ENCODE measurements at places on chromosomes 6 and 20.

DNA sequence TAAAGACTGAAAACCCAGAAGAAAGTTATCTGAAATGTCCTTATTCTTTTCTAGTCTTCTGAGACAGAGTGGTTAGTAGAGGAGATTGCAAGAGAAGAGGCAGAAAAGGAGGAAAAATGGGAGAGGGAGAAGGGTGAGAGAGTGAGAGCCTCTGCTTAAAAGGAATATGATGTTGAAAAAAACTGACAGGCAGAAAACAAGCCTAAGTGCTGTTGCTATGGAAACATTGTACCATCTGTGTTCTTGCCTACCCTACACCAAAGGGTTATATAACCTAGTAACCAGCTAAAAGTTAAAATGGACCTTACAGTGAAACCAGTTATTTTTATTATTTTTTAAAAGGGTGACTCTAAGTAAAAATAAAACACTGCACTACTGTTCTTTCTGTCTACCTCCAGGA, 28.3 kb upstream of the SH3BGRL2 start:
- no peak for DNase-seq

- no peak for DNase-seq
Measured at GRCh38 chr6:89214197-89214596, 3.0 kb downstream of the GABRR1 start.

DNA sequence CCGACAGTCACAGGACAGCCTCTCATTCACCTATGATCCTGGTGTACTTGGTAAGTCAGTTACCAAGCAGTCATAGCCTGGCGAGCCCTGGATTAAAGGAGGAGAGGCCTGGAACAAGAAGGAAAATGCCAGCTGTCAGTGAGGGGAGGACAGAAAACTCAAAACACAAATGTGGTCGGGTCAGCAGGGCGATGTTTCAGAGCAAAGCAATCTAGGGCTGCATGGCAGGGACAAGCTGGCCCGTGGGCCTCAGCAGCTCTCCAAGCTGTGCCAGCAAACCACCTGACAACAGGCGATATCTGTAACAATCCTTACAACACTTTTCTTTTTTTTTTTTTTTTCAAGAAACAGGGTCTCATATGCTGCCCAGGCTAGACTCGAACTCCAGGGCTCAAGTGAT, 40.3 kb downstream of the MGME1 start:
- no peak for DNase-seq

DNA sequence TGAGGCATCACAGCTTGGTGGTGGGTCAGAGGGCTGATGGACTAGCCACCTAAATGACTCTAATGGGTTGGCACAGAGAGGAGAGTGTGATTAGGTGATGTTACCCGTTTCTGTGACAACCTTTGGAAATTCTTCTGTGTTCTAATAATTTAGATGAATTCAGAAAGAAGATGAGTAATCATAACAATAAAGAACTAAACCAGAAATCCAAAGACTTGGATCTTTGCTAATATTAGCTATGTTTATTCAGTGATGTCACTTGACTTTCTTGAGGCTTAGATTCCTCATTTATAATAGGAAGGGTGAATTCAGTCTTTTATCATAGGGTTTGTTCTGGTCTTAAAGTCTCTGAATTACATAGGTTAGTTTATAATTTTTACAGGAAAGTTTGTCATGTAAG, 19.9 kb downstream of the CRYBG1 start:
- DNase-seq = no peak

DNA sequence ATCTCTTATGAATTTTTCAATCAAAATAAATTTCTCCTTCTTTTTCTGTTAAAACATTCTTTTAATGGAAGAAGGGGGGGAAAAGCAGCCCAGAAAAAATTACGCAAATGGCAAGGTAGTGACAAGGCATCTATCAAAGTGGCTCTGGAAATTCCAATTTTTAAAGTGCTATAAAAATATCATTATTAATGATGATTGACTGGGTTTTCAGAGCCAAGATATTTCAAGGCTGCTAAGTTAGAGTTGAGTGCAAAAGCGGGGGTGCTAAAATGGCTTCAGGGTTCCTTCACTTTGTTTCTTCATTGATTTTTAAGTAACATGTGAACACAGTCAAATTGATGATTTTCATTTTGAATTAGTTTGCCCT, 171.6 kb upstream of the CITED2 start:
- no peak for DNase-seq

DNA sequence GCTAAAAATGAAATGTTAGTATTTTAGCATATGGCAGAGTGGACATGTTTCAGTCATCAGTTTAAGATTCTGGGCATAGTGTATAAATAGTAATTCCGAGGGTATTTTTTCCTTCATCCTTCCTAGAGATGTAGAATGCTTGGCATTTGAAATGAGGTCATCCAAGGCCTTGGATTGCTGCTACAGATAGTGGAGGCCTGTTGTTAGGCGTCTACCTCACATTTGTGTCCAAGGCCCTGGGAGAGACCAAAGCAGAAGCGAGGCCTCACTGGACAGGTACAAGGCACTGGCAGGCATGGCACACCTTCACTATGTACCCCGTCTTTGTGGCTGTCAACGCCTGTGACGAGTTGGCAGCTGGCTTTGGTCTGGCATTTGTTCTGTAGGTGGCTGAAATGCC, 58.0 kb downstream of the DTD1 start:
- DNase-seq = no peak

DNA sequence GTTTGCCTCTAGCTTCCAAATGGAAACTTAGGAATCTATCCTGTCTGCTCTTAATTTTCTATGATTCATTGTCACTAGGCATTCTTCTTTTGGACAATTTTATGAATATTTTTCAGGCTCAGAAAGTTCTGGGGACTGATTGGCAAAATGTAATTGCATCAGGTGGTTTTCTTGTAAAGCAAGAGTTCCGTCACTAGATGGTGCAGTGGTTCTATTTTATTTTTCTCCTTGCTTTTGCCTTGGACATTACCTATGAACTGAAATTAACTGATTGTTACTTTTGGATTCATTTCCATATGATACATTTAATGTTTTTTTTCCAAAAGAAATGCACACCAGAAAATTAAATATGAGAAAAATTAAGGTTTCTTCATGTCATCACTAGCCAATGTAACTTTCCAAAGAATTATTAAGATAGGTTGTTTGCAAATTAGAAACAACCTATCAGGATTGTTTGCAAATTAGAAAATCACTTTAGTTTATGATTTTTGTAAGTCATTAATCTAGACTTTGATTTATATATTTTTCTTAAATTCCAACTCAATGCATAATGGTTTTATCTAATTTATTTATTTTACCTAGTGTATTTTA, 48.0 kb downstream of the TMEM170B start:
- no peak for DNase-seq

DNA sequence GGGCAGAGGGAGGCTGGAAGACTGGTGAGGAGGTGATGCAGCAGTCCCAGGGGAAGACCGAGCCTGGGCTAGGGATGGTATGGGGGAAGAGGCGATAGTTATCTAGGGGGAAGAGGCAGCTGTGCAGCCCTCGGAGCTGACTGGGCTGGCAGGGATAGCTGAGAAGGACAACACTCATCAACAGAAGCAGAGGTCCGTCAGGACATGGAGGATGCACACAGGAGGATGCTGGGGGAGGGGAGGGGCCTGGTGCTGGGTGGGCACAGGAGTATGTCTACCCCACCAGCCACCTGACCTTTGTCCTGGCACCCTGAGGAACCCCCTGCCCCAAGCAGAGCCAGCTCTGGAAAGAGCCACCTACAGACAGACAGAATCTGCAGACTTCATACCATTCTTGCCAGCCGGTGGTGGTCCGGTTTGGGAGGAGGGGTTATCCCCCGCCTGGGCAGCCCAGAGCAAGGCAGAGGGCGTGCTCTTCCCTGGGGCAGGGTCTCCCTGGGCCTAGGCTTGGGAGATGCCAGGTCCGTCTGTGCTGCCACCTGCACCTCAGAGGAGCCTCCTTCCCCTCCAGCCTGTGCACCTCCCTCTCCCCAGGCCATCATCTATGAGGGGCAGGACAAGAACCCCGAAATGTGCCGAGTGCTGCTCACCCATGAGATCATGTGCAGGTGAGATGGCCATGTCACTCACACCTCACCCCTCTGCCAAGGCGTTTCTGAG, 14.9 kb downstream of the EBF4 start:
- DNase-seq = no peak

- DNase-seq = no peak
Measured at GRCh38 chr20:53364646-53365045, 229.0 kb downstream of the ZNF217 start.

GRCh38 chr6:4224067-4224978, 88.9 kb upstream of the ECI2 start:
- no peak for DNase-seq

DNA sequence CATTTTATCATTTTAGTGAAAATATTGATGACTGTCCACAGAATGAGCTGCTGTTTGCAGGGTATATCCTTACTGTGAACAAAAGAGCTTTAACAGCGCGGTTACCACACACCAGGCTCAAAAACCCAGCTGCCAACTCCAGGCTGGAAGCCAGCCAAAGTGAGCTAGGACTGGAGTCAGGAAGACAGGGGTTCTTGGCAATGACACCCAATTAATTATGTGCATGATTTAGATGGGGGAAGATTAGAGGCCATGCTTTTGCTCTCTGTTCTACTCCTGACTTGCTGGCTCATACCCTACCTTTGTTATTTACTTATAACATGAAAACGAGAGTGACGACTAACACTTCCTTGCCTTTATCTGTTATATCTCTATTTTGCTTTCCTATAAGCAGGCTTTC, 128.9 kb upstream of the SHLD1 start:
- DNase-seq = no peak

GRCh38 chr6:116550796-116551195, 2.8 kb upstream of the CALHM4 start:
- no peak for DNase-seq

- DNase-seq = no peak
Measured at GRCh38 chr6:36210182-36210581, 13.6 kb downstream of the BRPF3 start.

DNA sequence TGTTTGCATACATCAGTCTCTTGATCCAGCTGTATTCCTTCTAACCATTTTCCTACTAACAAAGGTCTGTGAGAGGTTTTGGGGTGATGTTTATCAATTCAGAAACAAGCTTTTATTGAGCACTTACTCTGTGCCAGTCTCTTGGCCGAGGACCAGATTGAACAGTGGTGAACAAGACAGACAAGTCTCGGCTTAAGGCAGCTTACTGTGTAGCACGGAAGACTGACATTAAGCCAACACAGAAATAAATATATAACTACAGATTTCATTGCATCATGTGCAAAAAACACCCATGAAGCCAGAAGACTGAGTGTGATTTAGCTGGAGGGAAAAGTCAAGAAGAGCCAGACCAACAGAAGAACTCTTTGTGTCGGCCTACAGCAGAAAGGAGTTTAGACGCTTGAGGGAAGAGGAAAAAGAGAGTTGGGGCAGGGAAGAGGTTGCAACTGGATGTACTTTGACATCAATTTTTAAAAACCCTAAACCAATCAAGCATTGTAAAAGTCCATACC, 549.6 kb upstream of the CITED2 start:
- DNase-seq = no peak

- no peak for DNase-seq
Measured at GRCh38 chr6:128069188-128069587, 168.3 kb upstream of the THEMIS start.

DNA sequence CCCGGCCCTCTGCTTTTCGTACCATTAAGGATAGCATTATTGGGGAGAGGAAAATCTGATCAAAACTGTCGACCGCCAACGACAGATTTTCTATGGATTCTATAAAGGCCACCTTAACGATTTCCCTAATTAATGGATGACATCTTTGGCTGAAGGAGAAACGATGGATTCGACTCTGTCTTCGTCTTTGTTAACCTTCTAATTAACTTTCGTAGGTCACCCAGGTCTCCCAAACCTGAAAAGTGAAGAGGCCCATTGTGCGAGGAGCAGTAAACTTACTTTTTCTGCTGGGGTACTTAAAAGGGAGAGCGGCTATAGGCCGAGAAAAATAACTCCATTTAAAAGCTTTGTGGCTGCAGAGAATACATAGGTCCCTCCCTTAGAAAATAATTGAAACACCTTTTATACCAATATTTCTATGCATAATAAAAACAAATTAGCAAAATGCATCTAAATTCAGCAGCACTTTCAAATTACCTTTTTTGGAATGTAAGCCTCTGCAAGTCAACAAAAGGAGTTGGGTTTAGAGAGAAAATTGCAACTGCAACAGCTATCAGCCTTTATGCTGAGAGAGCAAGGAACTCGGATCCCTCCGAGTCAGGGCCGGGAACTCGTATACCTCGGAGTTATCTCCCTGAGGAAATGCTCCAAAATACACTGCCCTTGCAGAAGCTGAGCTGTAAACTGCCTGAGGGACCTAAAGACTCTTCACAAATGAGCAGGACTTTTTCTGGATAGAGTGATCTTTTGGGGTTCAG, 31.4 kb upstream of the NR2E1 start:
- no peak for DNase-seq

- no peak for DNase-seq
Measured at GRCh38 chr6:105209950-105210706, 30.3 kb upstream of the POPDC3 start.

DNA sequence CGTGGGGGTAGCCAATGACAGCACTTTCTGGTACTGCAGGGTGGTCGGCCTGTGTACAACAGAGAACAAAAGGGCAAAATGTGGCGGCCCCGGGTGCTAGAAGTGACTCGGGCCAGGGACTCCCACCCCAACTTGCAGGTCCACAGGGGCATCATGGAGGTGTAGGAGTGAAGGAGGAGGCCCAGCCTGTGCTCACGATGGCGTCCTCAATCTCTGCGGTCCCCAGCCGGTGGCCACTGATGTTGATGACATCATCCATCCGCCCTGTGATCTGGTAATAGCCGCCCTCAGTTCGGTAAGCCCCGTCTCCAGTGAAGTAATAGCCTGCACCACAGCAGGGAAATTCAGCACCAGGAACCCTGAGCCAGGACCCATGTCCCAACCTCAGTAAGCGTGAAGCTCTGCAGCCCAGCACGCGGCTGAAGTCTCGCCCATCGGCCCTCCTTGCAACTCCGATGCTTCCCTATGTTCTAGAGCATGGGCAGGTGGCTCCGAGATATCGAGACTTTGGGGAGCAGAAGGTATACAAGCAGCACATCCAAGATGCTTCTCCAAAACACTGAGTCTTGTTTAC, 20.2 kb upstream of the APMAP start:
- DNase-seq = no peak

GRCh38 chr6:117267766-117268534, 2.6 kb downstream of the VGLL2 start:
- DNase-seq = no peak

- DNase-seq = no peak
Measured at GRCh38 chr6:98808541-98809210, 25.7 kb upstream of the POU3F2 start.

- no peak for DNase-seq
Measured at GRCh38 chr6:7214468-7214867, 98.5 kb downstream of the SSR1 start.

DNA sequence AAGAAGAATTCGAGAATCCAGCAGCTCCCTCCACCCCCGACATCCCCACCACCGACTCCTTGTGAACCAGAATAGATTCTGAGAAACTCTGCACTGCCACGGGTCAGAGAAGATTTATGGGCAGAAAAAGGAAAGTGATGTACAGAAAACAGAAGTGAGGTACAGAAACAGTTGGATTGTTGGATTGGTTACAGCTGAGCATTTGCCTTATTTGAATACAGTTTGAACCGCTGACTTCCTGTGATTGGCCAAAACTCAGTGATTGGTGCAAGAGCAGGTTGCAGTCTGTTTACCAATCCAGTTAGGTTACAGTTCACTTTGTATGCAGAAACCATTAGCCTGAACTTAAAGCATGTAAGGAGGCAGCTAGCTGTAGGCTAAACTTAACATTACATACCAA, 131.2 kb upstream of the HDDC2 start:
- DNase-seq = no peak

GRCh38 chr6:136378888-136379287, 89.2 kb upstream of the BCLAF1 start:
- DNase-seq = no peak
